Stimulated activated CD8-positive, alpha-beta memory T cell treated with anti-CD3 and anti-CD28 coated beads, Interleukin-15, amount 100 ng/mL, for 24 hours (primary cell): ENCODE measurements at places on chromosomes 12 and 14.

DNA sequence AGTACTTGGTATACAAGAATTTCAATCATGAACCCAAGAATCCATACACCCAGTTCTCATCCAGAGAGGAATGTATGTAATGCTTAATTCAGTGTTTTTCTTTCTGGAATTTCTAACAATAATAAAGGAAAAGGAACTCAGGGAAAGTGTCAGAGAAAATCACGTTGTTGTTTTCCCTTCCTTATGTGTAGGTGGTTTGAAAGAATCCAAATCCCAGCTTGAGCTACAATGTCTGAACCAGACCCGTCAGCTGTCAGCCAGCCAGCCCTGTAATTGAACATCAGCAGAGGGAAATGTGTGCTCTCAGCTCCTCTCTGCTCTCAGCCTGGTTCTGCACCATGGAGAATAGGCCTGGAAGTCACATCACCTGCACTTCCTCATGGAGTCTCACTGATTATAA, 126.5 kb downstream of the TMEM30B start:
- no peak for DNase-seq

DNA sequence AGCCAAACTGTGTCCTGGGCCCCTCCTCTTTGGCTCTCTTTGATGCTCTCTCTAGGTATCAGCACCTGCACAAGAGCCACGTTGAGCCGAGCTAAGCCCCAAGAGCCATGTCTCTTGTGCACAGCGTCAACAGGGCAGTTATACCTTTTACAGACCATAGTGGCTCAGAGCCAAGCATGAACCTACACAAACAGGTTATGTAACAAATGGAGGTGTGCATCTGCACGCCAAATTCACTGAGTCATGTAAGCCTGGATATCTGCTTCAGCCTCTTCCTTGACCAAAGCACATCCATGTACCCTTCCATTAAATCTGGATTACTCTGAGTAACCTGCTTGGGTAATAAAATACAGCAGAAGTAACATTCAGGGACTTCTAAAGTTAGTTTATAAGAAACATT, 509.7 kb downstream of the NAV3 start:
- no peak for DNase-seq

DNA sequence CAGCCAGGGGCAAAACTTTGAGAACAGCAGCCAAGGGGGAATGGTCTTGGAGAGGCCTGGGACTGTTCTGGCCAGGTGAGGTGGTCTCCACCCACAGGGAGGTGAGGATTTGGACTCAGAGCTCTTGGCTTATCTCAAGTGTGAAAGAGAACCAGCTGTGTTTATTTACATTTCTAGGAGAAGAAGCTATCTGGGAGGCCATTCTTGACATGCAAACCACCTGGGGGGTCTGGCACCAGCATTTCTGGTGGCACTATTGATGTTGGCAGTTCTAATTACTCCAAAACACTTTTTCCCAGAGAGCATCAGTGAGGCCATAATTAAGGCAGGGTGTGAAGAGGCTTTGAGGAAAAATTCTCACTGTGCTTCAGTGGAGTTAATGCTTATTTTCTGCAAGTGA, 95.1 kb downstream of the CAND1 start:
- no peak for DNase-seq

GRCh38 chr12:123267335-123267920, 4.2 kb downstream of the CDK2AP1 start:
- no peak for DNase-seq

DNA sequence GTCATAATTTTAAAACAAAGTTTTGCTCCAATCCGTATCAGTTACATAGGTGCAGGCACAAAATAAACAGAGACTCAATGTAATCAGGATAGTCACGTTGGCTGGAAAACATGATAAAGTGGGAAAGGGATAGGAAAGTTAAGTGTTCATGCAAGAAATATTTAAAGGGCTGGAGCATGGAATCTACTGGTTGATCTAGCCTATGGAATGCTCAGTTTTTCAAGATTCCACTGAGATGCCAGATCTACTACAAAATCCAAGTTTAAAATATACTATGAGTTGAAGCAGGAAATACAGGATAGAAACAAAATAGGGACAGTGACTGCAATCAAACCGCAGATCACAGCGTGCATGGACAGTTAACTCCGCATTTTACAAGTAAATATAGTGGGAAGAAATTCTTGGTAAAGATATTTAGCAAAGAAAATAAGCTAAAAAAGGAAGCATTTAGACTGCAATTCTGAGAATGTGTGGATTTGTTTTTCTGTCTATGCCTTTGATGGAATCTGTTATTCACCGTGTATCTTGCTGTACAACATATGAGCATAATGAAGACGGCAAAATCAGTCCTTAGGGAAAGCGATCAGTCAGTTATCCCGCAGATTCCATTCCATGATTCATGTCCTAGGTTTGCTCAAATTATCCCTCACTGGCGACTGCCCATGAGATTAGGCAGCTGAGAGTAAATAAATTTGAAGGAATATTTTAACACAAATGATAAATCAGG, 1044.3 kb downstream of the FLRT2 start:
- no peak for DNase-seq

- no peak for DNase-seq
These were observed 9.8 kb downstream of the EXOC3L4 start for GRCh38 chr14:103104389-103104653.

GRCh38 chr14:101256266-101256665, 305.0 kb upstream of the DIO3 start:
- DNase-seq, result no peak

DNA sequence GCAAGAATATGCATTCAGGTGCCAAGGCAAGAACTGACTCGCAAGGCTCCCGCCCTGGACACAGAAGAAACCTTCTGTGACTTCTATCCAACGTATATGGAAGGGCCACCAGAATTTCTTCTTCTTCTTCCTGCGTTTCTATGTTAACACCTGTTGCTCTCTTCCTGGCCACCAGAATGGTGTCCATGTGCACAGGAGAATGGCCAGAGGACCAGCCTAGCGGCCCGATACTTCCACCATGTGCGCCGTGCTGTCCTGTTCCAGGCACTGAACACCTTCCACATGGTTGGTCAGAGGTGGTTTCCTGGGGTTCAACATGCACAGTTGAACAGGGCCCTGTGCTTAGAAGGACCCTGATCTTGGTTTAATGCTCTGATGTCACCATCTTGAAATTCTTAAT, 455.8 kb downstream of the BCL11B start:
- no peak for DNase-seq

DNA sequence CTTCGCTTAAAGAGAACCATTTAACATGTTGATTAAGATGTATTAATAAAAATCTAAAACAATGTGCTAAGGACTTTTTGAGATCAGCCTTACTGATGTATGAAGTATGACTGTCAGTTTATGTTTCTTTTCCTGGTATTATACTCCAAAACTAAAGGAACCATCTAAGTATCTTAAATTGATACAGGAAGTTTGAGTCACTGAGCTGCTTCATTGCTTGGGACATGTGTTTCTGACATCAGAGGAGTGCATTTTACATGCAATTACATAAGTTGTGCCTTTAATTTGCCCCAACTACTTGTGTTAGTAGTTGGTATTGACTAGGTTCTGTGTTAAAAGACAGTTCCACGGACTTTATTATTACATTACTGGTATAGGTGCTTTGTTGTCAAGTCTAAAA, 50.9 kb downstream of the PROX2 start:
- DNase-seq, result no peak

DNA sequence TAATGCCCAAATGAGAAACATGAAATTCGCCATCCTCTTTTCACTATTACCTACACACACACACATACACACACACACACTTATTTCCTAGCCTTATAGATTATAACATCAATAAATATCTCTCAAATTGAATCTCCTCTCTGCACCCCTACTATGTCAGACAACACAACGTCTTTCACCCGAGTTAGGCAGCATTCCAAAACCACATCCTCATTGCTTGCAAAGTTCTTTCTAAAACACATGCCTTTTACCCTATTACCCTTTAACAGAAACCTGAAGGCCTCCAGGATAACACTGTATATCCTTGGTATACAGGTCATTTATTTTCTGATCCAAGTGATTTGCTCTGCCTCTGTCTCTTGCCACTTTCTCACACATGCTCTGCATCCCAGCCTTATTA, 56.3 kb downstream of the KCNH5 start:
- DNase-seq, result no peak
